ENCODE measurements at places on chromosomes 7 and 10.

DNA sequence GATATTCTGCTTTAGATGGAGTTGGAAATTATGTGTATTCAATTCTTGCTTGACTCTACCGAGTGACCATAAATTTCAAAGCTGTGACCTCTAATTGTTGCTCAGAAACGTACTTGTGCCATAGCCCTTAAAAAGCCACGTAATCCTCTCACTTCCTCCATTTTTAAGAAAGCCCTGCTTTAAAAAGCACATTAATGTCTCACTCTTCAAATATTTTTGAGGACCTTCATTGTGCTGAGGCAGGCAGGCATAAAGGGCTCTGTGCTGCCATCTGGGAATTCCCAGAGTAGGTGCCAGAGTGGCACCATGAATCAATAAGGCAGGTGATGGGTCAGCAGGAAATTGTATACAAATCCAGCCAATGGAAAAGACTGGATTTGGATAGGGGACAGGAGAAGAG is 97.7 kb upstream of the FAM204A start:
- DNase-seq = no peak

DNA sequence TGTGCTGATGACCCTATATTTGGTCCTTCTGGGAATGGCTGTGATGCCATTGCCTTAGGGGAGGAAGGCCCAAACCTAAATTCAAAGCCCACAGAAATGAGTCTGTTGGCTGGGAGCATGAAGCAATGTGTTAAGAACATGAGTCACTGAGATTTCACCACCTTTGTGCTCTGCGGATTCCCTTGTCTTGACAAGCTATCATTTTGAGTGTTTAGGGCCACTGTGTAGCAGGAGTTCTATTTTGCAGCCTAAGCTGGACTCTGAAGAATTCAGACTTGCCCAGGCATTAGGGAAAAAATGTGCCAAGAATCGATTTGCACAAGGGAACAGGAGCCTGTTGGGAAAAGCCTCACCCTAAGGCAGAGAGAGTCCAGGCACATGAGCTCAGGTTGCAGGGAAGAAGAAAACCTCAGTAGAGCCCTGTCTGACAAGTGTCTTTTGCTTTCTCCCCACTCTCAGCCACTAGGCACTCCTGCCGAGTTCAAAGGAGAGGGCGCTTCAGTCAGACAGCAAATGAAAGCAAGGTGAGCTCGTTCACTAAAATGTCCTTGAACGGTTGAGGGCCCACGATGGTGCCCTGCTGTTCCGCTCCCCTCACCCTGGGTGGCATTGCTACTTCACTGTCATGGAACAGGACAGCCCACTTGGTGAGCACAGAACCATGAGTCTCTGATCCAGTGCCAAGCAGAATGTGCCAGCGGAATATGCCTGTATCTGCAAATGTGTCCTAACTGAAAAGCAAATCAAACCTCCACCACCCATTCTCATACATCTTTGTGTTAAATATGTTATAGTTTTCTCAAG is 93.6 kb downstream of the PRLHR start:
- no peak for DNase-seq

GRCh38 chr10:22720667-22721066 is 6.3 kb upstream of the PIP4K2A start:
- DNase-seq = no peak

GRCh38 chr10:536371-536925 is 153.0 kb downstream of the DIP2C start:
- DNase-seq = no peak

DNA sequence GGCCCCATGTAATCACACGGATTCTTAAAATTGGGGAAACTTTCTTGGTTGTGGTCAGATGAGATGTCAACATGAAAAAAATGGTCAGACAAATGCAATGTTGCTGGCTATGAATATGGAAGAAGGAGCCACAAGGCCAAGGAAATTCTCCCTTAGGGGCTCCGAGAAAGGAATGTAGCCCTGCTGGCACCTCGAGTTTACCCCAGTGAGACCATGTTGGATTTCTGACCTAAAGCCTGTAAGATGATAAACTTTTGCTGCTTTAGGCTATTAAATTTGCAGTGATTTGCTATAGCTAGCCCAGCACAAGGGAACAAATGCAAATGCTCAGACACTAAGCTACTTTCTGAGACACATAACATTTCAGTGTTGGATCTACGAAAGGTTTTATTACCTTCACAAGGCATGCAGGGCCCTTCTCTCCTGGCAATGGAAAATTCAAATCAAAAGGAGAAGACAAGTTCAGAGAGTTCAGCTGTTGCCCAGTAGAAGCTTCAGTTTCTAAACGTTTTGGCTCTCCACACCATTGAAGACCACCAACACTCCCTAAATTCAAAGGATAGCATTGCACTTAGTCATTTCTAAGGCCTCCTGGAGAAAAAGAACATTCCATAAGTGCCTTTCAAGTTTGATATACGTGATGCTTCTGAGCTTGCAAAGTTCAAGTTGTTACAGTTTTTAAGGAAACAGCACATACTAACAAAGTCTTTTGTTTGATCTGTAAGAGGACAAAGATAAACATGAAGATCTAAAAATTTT is 23.4 kb downstream of the MCMBP start:
- DNase-seq = no peak

GRCh38 chr7:115708013-115708341 is 322.6 kb downstream of the TFEC start:
- DNase-seq = no peak

DNA sequence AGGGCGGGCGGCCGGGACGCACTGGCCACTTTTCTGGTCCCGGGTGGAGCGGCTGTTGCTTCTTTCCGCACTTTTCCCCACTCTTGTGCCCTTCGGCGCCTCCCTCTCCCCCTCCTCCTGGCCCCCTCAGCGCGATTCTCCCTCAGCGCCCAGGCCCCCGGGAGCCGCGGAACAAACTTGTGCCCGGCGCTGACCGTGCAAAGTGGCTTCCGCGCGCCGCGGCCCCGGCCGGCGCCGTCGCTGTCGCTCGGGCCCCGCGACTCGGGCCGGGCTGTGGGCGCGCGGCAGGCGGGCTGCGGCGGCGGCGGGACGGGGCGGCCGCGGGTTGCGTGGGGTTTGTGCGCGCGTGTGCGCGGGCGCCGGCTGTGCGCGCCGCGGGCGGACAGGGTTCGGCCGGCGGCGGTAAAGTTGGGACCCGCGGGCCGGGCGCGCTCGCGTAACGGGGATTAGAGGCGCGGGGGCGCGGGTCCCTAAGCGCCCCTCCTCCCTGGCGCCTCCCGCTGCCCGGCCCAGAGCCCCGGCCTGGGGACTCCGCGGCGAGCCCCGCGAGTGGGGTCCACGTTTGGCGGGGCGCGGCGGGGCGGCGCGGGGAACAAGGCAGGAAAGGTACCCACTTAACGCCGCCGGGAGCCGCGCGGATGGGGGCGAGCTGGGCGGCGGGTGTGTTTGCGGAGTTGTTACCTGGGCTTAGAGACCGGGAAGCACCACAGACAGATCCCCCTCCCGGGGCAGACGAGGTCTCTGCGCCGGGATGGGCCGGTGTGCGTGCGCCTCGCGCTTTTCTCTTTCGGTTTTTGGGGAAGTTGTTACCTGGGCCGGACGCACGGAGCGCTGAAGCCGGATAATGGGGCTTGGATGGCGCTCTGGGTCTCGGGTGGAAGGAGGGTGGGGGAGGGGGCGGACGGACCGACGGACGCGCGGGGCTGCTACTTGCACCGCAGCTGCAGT is 860 bp downstream of the ZEB1 start:
- DNase-seq = peak; percentile 23

- no peak for DNase-seq
These were observed 3.6 kb downstream of the ARL3 start for GRCh38 chr10:102710609-102711008.

GRCh38 chr7:29005829-29006228 is 47.7 kb upstream of the TRIL start:
- no peak for DNase-seq

DNA sequence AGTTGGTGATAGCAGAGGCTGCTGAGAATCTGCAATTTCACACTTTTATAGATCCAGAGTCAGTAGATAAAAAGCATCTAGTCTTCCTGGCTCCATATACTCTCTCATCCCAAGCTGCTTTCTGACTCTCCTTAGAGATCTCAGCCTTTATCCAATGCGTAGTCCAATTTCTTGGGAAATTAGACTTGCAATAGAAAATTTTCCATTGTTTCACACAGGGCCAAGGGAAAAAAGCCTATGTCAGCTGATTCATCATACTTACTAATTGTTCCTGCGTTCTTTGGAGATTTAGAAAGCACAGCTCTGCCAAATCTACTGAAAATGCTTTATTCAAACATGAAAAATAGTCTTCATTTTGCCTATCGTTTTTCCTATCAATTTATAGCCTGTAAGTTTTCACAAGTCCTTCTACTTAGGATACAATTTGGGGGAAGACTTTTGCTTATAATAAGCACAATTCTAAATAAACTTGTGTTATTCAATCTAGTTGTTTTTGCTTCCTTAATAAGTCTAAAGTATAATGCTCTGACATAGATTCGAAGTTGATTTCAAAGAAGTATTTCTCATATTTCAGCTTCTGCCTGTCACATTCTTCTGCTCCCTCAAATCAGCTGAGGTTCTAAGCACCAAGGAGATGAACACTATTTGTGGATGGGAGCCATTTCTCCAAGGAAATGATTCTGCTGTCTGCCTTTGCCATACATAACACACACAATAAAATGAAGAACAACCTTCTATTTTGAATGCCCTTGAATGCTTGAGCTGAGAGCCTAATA is 165.4 kb downstream of the ADAM12 start:
- DNase-seq = no peak

GRCh38 chr7:38973760-38974159 is 3.9 kb upstream of the POU6F2 start:
- no peak for DNase-seq

- DNase-seq = no peak
These were observed 48.8 kb downstream of the PLPP4 start for GRCh38 chr10:120505866-120506265.

DNA sequence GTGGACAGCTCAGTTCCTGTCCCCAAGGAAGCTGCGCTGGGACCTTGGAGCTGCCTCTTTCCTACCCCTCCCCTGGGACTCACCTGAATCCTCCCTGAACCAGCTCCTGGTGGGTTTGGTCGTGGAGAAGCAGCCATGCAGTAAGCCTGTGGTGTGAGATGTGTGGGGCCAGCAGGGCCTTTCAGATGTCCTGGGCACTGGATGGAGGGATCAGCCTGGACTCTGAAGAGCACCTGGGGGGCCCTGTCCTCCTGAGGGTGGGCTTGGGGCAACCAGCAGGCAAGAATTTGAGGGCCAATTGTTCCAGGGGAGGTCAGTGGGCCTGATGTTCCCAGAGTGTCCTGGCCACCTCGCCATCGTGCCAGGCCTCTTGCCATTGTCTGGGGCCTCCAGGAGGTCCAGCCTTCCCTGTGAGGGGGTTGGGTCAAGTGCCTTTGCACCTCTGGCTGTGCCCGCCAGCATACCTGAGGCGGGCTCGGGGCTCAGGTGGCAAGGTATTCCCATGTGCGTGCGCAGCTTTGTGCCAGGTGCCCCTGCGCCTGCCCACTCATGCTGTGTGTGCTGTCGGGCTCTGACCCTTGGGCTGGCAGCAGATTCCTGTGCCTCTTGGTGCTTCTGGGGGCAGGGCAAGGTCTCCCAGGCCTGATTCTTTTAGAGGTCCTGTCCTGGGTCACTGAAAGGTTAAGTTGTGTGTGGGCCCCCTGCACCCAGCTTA is 7.3 kb downstream of the TRIM8 start:
- no peak for DNase-seq

GRCh38 chr10:22780474-22780885 is 66.1 kb upstream of the PIP4K2A start:
- no peak for DNase-seq

- DNase-seq = no peak
These were observed 1.1 kb downstream of the BAZ1B start for GRCh38 chr7:73520673-73521635.

GRCh38 chr7:32952876-32953275 is 4.4 kb upstream of the FKBP9 start:
- DNase-seq = no peak
